ENCODE measurements at places on chromosomes 1 and 21.

GRCh38 chr1:240776237-240776636 lies 164.3 kb upstream of the GREM2 start:
- DNase-seq = no peak

DNA sequence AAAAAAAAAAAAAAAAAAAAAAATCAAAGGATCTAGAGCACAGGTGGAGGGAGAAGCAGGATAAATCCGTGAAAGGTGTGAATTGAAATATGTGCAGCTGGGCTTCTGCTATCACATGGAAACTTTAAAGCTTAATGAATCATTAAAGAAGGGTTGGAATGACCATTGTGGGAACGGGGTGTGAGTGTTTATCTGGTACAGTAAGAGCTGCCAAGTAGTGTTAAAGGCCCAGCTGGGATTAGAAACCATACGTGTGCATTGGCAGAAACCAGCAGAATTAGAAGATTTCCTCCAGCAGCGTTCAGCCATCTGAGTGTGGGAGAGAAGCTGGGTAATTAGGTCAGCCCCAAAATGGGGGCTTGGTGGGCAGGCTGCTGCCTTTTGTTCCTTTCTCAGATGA lies 13.5 kb downstream of the FALEC start:
- DNase-seq = no peak

- DNase-seq = no peak
Measured at GRCh38 chr1:18630511-18631495, at the start of gene PAX7. Gene PAX7 (plus strand): TSS chr1:18630846. CDS start chr1:18631604, 758 bp downstream.

DNA sequence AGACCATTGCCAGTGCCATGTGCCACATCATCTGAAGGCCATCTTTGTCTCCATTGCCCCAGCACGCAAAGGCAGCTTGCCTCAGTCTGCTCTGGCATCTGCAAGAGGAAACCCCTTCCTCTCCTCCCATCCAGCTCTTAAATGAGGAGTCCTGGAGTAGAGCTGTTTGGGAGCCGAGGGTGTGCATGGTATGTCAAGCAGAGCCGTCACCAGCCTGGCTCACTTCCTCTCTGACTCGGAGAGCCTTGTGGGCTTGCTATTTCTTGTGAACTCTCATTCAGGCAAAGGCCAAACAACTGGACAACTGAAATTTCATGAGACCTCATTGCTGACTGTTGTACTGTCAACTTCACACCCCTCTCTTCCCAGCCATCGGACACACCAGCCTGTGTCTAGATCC lies 143.9 kb downstream of the SIPA1L2 start:
- DNase-seq = no peak

- peak; percentile 23 for DNase-seq
Measured at GRCh38 chr1:168234846-168235547, 9.2 kb downstream of the SFT2D2 start.

DNA sequence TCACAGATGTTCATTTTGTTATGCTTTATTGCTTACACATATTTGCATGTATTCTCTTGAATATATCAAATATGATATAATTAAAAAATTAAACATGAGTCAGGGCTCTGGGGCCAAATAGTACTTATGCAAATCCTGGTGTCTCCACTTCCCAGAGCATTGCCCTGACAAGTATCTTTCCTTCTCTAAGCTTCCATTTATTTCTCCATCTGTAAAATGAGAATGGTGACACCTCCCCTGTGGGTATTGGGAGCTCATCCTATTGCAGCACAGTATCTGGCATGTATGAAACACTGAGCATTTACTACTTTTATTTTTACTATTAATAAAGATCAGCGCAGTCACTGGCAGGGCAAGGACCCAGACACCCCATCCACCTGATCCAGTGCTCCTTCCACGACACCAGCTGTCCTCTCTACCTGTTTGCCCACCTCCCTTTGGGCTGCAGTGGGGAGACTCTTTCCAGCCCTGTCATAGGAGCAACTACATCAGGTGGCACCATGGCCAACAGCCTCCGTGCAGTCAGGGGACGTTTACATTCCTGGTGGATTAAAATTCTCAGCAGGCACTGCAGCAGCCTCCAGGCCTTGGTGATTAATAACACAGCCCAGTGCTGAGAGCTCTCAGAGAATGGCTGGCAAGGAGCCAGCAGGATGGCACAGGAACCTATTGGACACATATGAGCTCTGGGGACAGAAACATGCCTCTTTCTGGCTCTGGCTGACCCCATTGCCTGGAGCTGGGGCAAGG lies 113.0 kb downstream of the DMRTB1 start:
- no peak for DNase-seq

GRCh38 chr1:19390166-19390850 lies 78.2 kb downstream of the SLC66A1 start:
- DNase-seq = no peak

GRCh38 chr1:207174913-207175312 lies 70.9 kb downstream of the C4BPA start:
- DNase-seq = no peak

DNA sequence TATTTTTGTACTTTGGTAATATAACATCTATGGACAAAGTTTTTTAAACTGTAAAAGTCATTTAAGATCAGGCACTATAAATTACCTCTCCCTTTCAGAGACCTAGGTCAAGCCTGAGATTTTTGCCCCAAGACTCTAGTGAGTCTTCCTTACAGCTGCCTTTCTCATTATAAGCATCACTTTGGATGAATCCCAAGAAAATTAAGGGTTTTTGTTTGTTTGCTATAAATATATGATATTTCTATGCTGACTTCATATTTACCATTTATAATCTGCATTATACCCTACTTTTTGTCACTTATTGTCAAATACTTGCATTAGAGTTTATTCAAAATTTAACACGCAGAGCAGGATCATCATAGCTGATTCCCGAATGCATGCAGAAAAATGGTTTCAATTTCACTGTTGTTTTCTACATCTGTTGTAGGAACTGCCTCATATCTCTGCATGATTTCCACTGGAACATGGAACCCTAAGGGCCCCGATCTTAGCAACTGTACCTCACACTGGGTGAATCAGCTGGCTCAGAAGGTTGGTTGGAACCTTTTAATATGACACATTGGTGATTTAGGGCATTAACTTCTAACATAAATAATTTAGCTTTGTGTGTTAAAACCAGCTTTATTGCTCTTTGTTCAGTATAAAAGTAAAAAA lies 150.0 kb downstream of the ADGRL2 start:
- no peak for DNase-seq

- no peak for DNase-seq
Measured at GRCh38 chr1:64019818-64020217, 183.6 kb upstream of the UBE2U start.

- DNase-seq = no peak
Measured at GRCh38 chr1:16018749-16019643, 1.2 kb upstream of the HSPB7 start.

GRCh38 chr1:19448491-19449439 lies 36.6 kb downstream of the CAPZB start:
- DNase-seq = no peak

DNA sequence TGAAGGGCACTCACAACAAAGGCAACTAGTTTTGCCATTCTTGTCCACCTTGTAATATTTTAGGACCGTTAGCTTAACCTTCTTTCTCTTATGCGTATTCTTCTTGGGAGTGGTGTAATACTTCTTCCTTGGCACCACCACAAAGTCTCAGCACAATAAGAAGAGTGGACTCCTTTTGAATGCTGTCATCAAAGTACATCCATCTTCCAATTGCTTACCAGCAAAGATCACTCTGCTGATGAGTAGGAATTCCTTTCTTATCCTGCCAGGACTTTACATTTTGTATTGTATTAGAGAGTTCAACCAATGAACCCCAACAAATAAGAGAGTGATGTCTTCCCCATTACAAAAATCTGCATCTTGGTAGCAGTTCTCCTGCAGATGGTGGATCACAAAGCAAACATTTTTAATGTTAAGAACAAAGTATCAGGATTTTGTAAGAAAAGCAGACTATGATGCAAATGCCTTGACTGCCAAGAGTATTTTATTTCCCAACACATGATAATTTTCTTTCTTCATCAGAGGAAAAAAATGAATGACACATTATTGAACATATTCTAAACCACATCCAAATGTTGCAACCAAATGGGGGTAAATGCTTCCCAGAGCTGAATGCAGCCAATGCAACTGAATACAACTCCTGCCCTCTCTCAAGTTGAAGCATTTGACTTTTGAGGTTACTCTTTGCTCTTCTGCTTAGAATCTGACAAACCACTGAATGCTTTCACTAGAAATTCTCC lies 5.1 kb upstream of the ARNT start:
- no peak for DNase-seq

GRCh38 chr1:223045164-223045957 lies 97.7 kb downstream of the TLR5 start:
- DNase-seq = no peak

- no peak for DNase-seq
Measured at GRCh38 chr21:28174701-28175100, 818.0 kb downstream of the LTN1 start.

GRCh38 chr1:233045588-233045987 lies 95.2 kb downstream of the NTPCR start:
- no peak for DNase-seq

GRCh38 chr1:35085421-35085820 lies 6.2 kb downstream of the ZMYM1 start:
- DNase-seq = no peak

- no peak for DNase-seq
Measured at GRCh38 chr1:68015369-68015768, 35.1 kb downstream of the DIRAS3 start.

DNA sequence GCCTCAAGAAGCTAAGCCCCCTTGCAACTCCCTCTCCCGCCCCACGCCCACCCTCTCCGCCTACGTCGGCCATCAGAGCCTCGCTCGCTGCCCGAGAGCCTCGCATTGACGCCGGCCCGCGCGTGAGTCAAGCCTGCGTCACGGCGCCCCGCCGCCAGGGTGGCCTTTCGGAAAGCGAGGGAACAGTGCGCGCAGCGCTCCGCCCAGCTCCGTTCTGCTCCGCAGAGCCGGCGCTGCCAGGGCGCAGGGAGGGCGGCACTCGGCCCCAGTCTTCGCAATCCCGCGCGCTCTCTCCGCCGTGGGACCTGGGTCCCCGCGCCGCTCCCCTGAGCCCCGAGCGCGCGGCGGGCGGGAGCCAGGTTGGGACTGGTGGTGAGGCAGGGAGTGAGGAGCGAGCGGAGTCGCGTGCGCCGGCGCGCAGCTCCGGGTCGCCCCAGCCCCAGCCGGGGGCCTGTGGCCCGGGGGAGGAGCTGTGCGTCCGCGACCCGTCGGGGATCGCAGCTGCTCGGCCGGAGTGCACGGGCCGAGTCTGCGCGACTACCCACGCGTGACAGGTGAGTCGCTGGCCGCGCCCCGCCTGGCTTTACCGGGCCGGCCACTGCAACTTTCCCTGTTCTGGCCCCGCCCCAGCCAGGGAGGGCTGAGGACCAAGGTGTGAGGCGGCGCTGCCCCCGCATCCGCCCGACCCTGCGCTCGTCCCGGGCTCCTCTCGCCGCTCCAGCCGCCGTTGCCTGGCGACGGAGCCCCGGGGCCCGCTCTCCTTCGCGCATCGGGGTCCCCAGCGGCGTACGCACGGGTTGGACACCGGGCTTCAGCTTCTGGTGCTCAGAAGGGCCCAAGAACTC lies at the start of gene SLC6A17:
Gene SLC6A17, plus strand, starts transcription at position 165 of the 845 bp plus-strand sequence. CDS start 16,436 bp downstream, outside the sequence.
- peak; percentile 62 for DNase-seq

GRCh38 chr21:35529171-35529863 lies 480.2 kb upstream of the RUNX1 start:
- no peak for DNase-seq
